C1 segment of cervical spinal cord (tissue), 14 donors: ENCODE measurements at places on chromosomes 2 and 18.

DNA sequence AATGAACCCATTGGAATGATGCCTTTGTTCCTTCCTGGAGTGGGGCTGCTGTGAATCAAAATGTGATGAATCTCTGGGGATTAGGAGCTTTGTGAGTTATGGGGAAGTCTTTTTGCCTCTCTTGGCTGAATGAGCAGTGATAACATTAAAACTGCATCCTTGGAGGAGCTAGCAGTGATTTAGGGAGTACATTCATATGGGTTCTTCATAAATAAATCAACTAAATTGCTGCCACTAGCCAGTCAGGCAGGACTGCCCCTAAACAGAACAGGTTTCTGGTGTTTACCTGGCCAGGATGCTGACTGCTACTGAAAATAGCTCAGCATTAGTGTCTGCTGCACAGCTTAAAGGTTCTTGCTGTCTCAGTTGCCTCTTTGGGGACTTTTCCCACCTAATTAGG is 244.5 kb upstream of the MEX3C start:
- no peak for DNase-seq

GRCh38 chr18:47585914-47586313 is 334.5 kb upstream of the SKOR2 start:
- no peak for DNase-seq

- no peak for DNase-seq
Measured at GRCh38 chr2:47223980-47224379, 68.9 kb upstream of the STPG4 start.

DNA sequence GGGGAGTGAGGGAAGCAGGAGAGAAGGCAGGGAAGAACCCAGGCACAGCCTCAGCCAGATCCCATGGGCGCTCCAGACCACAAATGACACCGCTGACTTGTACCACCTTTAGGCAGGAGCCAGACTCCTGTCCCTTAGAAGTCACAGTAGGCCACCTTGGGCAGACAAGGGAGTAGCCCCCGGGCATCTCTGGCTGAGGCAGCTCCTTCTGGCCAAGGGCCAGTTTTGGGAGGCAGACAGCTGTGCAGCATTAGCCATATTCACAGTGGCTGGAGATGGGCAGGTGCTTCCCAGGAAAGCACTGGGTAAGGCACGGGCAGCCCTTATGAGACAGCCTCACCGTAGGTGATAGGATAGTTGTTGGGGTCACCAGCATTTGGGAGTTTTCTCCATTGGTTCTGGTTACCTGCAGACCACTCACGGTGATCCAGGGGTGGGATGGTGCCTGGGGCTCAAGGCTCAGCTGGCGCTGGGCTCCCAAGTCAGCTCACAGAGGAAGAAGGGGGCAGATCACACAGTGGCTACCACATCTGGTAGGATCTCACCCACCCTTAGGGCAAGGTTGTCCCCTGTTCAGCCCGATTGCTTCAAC is 2.1 kb downstream of the ASTL start:
- no peak for DNase-seq

GRCh38 chr2:59084326-59084725 is 843.2 kb upstream of the FANCL start:
- DNase-seq = no peak

DNA sequence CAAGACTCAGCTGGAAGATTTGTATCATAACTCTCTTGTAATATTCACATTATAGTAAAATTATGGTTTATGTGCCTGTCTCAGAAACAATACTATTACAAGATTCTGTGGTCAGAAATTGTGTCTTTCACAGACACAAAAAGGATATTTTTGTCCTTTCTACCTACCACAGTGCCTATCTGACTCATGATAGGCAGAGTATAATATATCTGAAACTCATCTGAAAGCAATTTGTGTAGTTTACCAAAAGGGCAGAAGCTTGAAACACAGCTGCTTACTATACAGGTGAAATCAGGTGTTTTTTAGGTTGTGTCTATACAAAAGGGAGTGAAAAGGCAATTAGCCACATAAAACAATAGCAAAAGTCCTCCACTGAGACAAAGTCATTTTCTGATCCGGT is 10.9 kb downstream of the TMEM200C start:
- DNase-seq = no peak

- no peak for DNase-seq
Measured at GRCh38 chr2:228793116-228793515, 478.0 kb downstream of the PID1 start.

GRCh38 chr2:109611467-109612095 is 2.2 kb downstream of the SEPTIN10 start:
- DNase-seq = no peak

DNA sequence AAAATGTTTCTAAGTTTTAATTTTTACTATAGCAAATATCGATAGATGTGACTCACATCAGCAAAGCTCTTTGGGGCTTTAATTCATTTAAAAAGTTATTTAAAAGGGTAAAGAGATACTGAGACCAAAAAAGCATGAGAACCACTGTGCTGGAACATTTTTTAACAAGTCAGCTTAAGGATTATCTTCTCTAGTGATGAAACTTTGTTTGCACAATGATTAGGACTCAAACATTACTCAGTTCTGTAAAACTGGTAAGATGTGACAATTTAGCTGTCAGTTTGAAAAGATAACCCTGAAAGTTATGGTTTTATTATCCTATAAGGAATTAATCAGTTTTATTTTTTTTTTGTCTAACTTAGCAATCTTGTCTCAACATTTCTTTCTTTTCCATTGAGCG is 301.4 kb downstream of the TSN start:
- no peak for DNase-seq

GRCh38 chr2:33250417-33251029 is 225.9 kb upstream of the RASGRP3 start:
- no peak for DNase-seq

DNA sequence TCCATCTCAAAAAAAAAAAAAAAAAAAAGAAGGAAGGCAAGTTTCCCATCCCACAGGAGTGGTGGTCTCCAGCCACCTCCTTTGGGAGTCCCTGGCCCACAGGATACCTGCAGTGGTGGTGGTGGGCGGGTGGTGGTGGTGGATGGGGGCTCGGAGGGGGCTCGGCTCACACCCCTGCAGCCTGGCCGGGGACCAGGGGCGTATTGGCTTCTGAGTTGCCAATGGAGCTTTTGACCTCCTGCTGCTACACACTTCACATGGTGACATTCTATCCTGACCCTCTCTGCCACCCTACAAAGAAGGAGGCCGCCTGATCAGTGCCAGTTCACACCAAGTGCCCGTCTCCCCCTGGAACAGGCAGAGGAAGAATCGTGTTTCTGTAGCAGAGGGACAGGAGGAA is 119.6 kb downstream of the NFATC1 start:
- no peak for DNase-seq

- no peak for DNase-seq
Measured at GRCh38 chr2:161085149-161085548, 75.1 kb upstream of the TANK start.

- DNase-seq = no peak
Measured at GRCh38 chr18:31576670-31577069, 15.0 kb upstream of the TTR start.

GRCh38 chr2:72770879-72771461 is 54.9 kb downstream of the EXOC6B start:
- no peak for DNase-seq

DNA sequence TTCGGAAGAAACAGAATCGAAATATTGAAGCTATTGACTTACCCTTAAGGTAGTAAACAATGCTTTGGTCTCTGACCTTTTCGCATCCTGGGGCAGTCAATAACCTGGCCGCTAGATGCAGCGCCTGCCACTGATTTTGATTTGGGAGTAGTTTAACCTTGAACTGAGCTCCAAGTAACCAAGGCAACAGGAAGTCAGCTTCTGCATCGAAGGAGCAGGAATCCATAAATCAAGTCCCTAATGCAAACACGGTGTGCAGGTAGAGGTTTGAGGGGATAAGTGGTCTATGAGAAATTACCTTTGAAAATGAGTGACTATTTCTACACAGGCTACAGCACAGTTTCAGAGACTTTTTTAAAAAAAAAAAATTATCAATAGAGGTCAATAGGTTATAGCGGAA is 353.5 kb downstream of the SETBP1 start:
- DNase-seq = no peak

DNA sequence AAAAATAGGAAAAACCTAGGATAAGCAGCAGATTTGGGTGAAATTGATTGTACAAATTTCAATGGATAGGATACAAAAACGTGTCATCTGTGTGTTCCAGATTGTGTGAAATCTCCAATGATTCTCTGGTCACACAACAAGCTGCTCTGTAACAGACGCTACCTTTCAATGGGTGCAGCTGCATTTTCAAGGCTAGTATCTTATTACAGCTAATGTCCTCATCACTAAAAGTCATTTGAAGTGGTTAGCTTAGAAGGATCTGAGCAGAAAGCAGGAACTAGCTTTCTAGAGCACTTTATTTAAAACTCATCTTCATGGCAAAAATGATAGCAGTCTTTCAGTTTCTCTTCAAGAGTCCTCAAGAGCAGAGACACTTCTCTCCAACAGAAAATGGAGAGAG is 364.6 kb downstream of the LRP1B start:
- no peak for DNase-seq

DNA sequence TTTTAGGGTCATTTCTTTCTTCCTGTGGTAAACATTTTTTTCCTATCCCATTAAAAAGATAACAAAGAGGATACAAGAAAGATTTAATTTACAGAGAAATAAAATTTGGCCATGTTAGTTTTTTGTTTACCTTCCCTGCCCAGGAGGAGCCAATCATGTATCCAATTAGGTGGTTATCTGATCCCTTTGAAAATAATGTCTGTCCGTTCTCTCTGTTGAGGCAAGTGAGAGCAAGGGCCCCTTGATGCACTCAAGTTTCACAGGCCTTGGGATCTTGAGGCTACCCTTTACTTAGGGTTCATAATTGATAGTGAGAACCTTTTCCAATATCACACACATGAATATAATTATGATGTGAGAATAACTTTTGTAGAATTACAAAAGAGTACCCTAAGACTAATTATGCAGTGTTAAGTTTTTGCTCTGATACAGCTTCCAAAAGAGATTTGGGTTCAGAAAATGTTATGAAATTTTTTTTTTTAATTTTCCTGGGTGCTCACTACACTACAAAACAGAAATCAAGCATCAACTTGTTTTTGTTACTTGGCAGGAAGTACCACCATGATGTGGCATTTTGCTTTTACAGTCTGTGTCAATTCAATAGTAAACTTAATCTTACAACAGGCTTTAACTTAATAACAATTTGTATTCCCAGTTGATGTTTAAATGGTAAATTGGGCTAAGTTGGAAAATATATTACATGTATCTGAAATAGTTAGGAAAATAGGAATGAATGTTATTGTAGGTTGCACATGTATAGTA is 42.0 kb downstream of the AFTPH start:
- DNase-seq = no peak
